ENCODE measurements at places on chromosomes 7 and 10.

- no peak for DNase-seq
Measured at GRCh38 chr10:60290558-60290957, 99.1 kb downstream of the ANK3 start.

GRCh38 chr10:95728526-95728925 is 27.4 kb upstream of the ENTPD1 start:
- DNase-seq: no peak

DNA sequence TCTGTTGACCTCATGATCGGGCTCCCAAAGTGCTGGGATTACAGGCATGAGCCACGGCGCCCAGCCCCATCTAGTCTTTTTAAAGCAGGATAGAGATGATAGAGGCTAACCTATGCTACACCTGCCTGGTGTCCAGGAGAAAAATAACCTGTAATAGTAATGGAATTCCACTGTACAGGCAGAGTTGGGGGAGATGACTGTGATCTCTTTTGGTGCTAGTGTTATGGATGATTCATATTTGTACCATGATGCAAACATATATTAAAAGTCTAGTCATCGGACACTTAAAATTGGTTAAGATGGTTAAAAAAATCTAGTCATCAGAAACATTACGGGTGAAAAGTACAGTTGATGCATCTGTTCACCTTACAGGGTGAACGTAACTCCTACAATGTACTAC is 6.1 kb upstream of the SAR1A start:
- no peak for DNase-seq

- DNase-seq: no peak
Measured at GRCh38 chr7:130972201-130972600, 238.2 kb upstream of the KLF14 start.

DNA sequence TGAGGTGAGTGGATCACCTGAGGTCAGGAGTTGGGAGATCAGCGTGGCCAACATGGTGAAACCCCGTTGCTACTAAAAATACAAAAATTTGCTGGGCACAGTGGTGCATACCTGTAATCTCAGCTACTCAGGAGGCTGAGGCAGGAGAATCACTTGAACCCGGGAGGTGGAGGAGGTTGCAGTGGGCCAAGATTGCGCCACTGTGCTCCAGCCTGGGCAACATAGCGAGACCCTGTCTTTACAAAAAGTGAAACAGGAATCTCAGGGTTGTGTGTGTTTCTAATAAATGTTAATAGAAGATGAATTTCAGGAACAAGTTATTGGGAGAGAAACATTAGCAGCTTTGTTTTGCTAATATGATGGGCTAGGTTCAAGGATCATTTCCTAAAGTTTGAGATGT is 19.9 kb downstream of the PPP2R2D start:
- DNase-seq: no peak

GRCh38 chr10:28668363-28669226 is 8.7 kb upstream of the BAMBI start:
- peak; percentile 40 for DNase-seq

DNA sequence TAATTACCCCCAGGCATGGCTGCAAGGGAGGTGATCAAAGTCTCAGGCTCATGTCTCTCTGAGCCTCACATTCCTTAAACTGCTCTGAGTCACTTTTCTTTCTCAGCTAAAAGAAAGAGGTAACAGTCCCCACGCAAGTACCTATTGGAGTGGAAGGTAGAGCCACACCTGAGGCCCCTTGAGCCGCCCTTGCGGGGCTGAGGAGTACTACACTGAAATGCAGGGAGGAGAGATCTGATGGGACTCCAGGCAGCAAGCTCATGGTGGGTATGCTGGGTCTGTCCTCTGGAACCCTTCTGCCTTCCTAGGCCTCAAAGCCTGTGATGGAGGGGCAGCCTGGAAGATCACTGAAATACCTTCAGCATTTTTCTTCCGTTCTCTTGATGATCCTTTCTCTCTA is 960.0 kb downstream of the DNAJB9 start:
- DNase-seq: no peak

- no peak for DNase-seq
Measured at GRCh38 chr7:159004411-159004810, 140.3 kb downstream of the VIPR2 start.

DNA sequence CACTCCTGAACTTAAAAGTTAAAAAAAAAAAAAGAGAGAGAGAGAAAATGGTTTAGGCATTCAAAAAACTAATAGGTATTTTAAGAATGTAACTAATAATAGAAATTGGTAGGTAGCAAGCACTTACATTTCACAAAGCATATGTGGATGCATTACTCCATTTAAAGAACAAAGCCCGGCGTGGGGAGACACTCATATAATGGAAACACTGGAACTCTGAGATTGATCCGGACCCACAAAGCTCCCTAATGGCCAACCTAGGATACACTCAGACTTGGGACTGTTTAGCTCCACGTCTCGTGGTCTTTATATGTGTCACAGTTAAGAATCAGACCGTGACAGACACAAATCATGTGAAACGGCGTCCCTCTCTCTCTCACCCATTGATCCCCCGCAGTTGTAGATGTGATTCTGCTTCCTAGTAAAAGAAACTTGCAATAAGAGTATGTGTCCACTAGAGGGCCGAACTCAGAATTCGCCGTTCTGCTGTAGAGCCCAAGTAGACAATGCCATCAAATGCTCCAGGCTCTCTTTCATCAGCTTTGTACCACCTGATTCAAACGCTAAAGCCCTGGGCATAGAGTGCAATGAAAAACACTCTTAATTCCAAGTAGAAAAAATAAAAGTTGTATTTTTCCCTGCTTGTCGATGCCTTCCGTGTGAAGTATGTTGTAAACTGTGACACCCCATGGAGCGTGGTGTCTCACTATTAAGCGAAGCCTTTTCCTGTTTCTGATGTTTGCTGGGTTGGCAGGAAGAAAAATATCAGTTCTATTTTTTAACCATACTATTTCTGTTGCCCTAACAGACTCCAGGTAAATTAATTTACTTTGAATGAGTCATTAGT is 429.0 kb upstream of the MTPN start:
- DNase-seq: peak; percentile 35

DNA sequence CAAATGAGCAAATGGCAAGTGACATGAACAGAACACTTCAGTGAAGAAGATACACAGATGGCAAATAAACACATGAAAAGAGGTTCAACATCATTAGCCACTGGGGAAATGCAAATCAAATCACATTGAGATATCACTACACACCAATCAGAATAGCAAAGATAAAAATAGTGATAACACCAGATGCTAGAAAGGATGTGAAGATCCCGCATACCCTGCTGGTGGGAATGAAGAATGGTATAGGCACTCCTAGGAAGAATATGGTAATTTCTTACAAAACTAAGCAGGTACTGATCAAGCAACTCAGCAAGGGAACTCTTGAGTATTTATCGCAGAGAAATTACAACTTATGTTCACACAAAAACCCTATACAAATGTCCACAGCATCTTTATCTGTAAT is 11.2 kb downstream of the LAMB4 start:
- DNase-seq: no peak

GRCh38 chr7:157459966-157460365 is 123.2 kb downstream of the DNAJB6 start:
- no peak for DNase-seq

GRCh38 chr7:150507947-150508602 is 6.6 kb upstream of the GIMAP7 start:
- no peak for DNase-seq

GRCh38 chr10:17365402-17365801 is 89.0 kb downstream of the ST8SIA6 start:
- DNase-seq: no peak

- DNase-seq: peak; percentile 20
Measured at GRCh38 chr7:76260171-76260703, 42.2 kb upstream of the HSPB1 start.

DNA sequence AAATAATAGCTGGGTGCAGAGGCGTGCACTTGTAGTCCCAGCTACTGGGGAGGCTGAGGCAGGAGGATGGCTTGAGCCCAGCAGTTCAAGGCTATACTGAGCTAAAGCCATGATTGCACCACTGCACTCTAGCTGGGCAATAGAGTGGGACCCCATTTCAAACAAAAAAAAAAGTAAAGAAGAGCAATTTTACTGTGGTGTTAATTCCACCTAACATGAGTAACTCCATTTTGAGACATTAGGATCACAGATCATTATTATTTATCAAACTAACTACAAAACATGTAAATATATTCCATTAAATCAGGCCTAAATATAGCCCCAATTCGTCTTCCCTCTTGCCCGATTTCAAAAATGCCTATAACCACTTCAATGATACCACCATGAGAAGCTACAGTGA is 104.8 kb upstream of the TRIM24 start:
- DNase-seq: no peak

DNA sequence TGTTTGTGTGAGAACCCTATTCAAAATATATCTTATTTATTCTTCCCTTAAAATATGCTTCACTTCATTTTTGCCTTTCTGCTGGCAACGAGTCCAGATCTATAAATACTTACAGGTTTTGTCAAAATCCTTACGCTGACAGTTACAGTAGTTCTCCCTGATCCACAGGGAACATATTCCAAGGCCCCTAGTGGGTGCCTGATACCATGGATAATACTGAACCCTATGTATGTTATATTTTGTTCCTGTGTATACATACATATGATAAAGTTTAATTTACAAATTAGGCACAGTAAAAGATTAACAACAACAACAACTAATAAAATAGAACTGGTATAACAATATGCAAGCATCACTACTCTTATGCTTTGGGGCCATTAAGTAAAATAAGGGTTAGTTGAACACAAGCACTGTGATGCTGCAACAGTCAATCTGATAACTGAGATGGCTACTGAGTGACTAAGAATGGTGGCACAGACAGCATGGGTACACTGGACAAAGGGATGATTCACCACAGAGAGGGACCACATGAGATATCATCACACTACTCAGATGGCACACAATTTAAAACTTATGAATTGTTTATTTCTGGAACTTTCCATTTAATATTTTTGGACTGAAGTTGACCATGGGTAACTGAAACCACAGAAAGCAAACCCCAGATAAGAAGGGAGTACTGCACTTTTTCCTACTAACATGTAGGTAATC is 29.4 kb upstream of the PCGF5 start:
- DNase-seq: peak; percentile 20

- DNase-seq: no peak
Measured at GRCh38 chr10:60869652-60870415, 74.2 kb downstream of the RHOBTB1 start.

GRCh38 chr10:85250304-85250703 is 921.9 kb downstream of the CCSER2 start:
- no peak for DNase-seq

DNA sequence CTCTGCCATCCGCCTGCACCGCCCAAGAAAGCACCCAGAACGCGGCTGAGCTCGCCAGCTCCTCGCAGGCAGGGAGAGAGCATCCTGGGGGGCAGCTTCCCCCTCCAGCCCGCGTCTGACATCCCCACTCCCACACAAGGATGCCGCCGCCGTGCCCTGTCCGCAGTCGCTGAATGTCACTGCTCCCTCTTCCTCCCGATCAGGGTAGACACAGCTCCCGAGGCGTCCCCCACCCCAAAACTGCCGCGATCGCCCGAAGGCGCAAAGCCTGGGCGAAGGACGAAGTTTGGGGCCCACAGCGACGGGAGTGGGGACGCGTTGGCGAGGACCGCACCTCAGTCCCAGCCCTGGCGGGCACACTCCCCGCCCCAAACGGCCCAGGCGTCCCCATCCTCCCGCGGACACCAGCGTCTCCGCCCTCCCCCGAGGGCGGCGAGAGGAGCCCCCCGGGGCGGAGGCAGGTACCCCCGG is 1.5 kb upstream of the KAT6B start:
- DNase-seq: peak; percentile 18

GRCh38 chr7:42319631-42320030 is 82.6 kb upstream of the GLI3 start:
- peak; percentile 12 for DNase-seq

DNA sequence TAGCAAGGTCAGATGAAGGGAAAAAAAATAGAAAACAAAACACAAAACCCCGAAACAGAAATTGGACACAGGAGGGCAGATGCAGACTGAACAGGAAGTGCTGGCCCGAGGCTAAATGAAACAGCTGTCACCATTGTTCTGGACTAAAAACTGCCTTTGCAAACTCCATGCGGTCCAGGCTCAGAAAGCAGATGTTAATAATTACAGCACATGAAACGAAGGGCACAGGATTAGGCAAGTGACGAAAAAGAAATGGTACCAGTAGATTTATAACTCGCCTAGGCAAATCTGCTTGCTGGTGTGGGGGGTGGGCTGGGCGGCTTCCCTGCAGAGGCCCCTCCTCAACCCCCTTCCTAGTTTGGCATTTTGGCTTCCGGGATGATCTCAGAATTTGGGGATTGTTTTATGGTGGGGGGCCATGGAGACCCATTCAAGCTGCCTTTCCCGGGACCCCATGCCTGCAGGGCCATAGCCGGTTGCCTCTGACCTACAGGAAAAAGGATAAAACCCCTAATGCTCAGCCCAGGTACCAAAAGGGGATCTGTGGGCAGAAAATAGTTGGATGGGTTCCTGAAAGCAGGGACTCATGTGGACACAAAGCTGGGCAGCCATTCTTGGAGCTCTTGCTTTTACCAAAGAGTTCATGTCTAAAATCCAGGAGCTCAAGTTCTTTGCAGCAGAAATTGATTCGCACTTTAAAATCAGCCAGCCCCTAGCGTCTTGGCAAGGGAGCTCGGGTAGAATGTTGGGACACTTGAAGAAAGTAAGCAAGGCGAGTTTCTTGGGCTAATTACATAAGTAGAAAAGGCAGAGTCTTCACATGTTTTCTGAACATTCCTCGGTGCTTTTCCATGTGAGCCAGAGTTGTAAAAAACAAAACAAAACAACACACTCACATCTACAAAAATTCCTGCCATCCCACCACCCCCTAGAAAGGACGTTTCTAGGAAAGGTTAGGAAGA is 39.0 kb upstream of the EMX2 start:
- DNase-seq: peak; percentile 80

DNA sequence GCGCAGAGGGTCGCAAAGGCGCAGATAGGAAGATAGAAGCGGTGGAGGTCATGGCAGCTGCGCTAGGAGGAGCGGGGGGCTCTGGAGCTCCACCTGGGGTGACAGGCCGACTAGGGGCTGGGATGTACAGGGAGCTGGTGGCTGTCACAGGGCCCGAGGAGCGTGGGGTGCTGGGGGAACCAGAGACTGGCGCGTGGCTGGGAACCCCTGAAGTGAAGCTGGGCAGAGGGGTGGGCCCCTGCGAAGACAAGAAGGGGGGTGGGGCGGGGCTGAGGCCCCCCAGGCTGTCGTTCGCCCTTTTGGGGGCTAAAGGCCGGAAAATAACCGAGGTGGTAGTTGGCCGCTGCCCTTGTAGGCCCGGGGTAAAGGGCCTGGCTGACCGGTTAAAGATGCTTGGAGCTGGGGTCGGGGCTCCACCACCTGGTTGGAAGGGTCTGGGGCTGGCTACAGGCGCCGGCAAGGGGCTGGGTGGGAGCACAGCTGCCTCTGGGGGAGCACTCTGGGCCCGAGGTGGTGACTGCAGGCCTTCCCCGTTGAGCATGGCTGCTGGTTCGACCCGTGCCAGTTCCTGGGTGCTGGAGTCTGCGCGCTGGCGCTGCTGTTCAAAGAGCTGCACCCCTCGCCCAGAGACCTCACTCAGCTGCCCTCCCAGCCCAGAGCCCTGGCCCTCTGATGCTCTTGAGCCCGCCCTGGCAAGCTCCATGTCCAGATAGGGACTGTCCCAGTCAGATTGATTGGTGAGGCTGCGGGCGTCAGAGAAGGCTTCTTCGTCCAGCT is 6.8 kb upstream of the MYOZ1 start:
- DNase-seq: no peak

GRCh38 chr7:21361413-21362125 is 66.3 kb upstream of the SP4 start:
- no peak for DNase-seq
